ENCODE measurements at places on chromosomes 5 and 9. TPM values are rescaled to one million over a fixed set of nuclear protein-coding genes. Genes with fewer than 3 reads are reported as not detected.
A peak's percentile ranks its signal among the peaks of the same experiment; 100 is the strongest.

DNA sequence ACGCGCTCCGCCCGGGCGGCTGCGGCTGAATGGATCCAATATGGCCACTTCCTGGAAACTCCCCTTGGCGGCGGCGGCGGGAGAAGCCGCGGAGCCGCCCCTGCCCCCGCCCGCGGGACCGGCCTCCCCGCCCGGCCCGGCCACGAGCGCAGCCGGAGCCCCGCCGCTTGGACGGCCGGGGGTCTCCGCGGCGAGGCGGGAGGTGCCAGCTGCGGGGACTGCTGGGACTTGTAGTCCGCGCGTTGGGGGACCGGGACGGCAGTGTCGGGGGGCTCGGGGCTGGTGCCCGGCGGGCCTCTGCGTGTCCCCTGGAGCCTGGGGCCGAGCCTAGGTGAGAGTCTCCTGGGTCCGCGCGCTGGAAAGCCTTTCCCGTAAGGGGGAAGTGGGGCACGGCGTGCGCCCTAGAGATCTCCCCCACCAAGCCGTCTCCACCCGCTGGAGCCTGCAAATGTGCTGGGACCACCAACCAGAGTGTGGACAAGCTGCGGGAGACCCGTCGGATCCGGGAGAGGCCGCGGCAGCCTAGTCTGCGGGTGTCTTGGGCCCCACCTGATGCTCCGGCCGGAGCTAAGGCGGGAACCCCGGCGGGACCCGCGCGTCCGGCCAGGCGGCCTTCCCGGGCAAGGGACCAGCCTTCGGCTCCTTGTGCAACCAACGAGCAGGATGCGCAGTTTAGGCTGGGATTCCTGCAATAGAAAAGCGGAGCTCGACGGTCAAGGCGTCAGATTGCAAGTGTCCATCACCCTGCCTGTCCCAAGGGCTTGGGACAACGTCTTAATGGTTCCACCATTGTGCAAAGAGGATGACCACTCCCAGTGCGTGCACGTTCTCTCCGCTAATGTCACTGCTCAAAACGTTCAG is at the start of gene SEPTIN8:
Gene SEPTIN8, minus strand, starts transcription at position 31 of the 861 bp plus-strand sequence. CDS start 102 bp downstream, outside the sequence.
- peak; percentile 55 for DNase-seq
- H3K27ac ChIP-seq = peak within 1 kb of the TSS; percentile 86
- no peaks in the 10 kb centered on the region for H3K27me3 ChIP-seq
- H3K36me3 ChIP-seq = no peaks in the 10 kb centered on the region

GRCh38 chr5:79746642-79747569 is 57.3 kb downstream of the CMYA5 start:
- H3K4me1 ChIP-seq = no peaks in the 10 kb centered on the region
- H3K36me3 ChIP-seq = no peaks in the 10 kb centered on the region
- no peak overlapping the region for H3K4me3 ChIP-seq
- H3K27me3 ChIP-seq = no peaks in the 10 kb centered on the region
- no peak overlapping the region for H3K27ac ChIP-seq

- H3K4me1 ChIP-seq = peaks cover 70% of the 10 kb centered on the region
- peak overlapping the region; percentile 91 for H3K27ac ChIP-seq
- no peak for DNase-seq
- H3K27me3 ChIP-seq = no peaks in the 10 kb centered on the region
- peak overlapping the region; percentile 87 for H3K4me3 ChIP-seq
- H3K36me3 ChIP-seq = no peaks in the 10 kb centered on the region
These were observed 2.3 kb downstream of the MEGF9 start for GRCh38 chr9:120711841-120712538.

GRCh38 chr9:13266167-13266566 is 13.3 kb downstream of the MPDZ start:
- H3K27me3 ChIP-seq = no peaks in the 10 kb centered on the region
- peak overlapping the region; percentile 5 for H3K27ac ChIP-seq
- no peaks in the 10 kb centered on the region for H3K4me1 ChIP-seq
- no peak overlapping the region for H3K4me3 ChIP-seq

- H3K27me3 ChIP-seq = no peaks in the 10 kb centered on the region
- no peak for DNase-seq
- no peak overlapping the region for H3K4me3 ChIP-seq
- no peak overlapping the region for H3K27ac ChIP-seq
- no peaks in the 10 kb centered on the region for H3K4me1 ChIP-seq
These were observed 280.4 kb upstream of the PTGER4 start for GRCh38 chr5:40399349-40399748.

GRCh38 chr5:4081466-4081865 is 485.8 kb downstream of the IRX1 start:
- no peak for DNase-seq
- no peak overlapping the region for H3K27ac ChIP-seq
- H3K4me3 ChIP-seq = no peak overlapping the region
- H3K4me1 ChIP-seq = no peaks in the 10 kb centered on the region
- H3K27me3 ChIP-seq = no peaks in the 10 kb centered on the region

- no peaks in the 10 kb centered on the region for H3K27me3 ChIP-seq
- no peak overlapping the region for H3K4me3 ChIP-seq
- no peaks in the 10 kb centered on the region for H3K36me3 ChIP-seq
- H3K4me1 ChIP-seq = no peaks in the 10 kb centered on the region
These were observed 22.7 kb upstream of the PLPP6 start for GRCh38 chr9:4639420-4639819.

DNA sequence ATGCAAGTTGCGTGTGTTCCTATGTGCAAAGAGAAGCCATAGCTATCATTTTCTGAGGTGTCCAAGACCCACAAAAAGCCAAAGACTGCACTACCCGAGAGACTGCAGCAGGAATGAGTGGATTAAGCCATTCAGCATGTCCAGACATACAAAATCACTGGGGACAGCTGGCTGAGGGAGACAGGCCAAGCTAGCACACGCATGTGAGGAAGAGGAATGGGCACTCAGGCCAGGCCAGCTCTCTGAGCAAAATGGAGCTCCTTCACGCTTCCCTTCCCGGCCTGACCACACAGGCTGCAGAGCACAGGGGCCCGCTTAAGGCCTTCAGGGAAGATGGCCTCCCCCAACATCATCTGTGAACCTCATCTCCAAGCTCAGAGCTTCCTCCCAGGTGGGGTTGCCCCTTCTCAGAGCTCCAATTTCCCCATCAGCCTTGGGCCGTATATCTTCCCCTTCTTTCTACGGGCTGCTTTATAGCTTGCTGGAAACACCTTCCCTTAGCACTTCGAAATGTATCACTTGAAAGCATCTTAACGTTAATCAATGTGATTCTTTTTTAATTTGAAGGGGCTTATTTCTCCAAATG is 8.4 kb downstream of the DCANP1 start:
- DNase-seq = no peak
- H3K36me3 ChIP-seq = no peaks in the 10 kb centered on the region
- H3K27ac ChIP-seq = peak overlapping the region; percentile 46
- peaks cover 27% of the 10 kb centered on the region for H3K4me1 ChIP-seq
- no peak overlapping the region for H3K4me3 ChIP-seq

DNA sequence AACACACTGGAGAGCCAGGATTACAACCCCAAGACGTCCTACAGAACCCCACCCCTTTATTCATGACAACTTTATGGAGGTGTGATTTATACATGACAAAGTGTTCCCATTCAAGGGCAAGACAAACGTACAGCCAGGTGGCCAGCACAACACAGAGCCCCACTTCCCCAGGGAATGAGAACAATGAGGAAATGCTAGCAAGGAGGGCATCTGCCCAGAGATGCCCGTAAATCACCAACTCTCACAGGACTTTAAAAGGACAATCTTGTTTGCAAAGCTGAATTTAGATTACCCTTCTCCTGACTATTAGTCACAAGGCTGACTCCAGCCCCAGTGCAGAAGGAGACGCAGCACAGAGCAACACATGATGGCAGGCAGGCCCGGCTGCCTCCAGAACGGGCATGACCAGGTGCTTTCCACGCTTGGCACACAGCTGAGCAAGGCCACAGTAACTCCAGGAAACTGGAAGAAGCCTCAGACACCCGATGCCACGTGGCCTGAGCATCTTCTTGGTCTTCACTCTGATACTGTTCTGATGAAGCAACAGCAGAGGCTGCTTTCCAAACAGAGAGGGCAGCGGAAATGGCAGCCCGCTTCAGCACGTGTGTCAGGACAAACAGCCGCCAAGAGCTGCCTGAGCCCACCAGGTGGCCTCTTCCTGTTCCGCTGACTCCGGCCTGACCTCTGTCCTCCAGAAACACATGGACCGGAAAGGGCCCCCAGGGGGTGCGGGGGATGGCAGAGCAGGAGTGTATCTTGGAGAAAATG is 51.4 kb downstream of the ROR2 start:
- H3K4me3 ChIP-seq = no peak overlapping the region
- H3K36me3 ChIP-seq = no peaks in the 10 kb centered on the region
- H3K27ac ChIP-seq = peak overlapping the region; percentile 13
- peaks cover 88% of the 10 kb centered on the region for H3K4me1 ChIP-seq

- H3K27me3 ChIP-seq = no peaks in the 10 kb centered on the region
- peaks cover 3% of the 10 kb centered on the region for H3K4me1 ChIP-seq
- no peak for DNase-seq
- H3K36me3 ChIP-seq = peaks cover 8% of the 10 kb centered on the region
- no peak overlapping the region for H3K4me3 ChIP-seq
These were observed 5.8 kb upstream of the NUP214 start for GRCh38 chr9:131119600-131119999.

GRCh38 chr9:116191576-116192415 is 38.2 kb downstream of the PAPPA start:
- H3K36me3 ChIP-seq = no peaks in the 10 kb centered on the region
- DNase-seq = no peak
- H3K4me3 ChIP-seq = no peak overlapping the region
- H3K27ac ChIP-seq = no peak overlapping the region

MYOZ3 gene
- total RNA-seq = not detected

CDHR2 gene
- total RNA-seq = 9.8 TPM
